Activated naive CD4-positive, alpha-beta T cell (primary cell): ENCODE measurements at places on chromosomes 5 and 9.

DNA sequence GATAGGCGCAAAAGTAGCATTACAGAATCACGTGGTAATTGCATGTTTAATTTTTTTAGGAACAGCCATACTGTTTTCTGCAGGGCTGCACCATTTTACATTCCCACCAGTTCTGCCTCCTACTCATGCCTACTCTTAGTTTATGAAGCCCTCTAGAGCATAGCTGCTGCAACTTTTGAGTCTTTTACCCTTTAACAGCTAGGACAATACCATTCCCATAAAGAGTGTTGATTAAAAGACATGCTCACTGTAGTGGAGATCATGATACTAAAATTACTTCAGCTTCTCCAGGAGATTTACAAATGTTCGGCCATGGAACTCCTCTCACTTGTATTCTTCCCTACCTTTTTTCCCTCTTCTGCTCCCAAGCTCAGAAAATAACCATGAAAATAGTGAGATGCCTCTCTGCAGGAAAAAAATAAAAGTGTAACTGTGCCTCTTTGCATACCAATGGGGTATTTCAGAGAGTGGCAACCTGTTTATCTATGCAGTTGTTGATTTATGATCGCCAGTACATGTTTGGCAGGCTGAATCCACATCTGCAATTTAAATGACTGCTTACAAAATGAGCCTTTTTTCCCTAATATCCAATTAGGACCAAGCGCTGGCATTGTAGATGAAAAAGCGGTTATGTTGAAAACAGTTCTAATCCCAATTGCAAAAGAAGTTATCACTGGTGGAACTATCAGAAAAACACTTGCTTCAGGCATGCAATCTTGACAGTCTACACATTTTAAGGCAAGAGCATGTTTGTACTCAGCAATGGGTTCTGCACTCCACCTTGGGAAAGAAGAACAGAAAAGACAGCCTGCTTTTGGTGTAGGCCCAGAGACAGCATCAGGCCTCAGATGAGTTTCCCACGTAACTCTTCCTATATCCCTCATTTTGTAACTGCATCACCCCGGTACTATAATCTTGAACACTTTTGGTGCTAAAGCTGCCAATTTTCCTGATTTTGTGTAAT lies 131.1 kb downstream of the ADAMTSL1 start:
- no peak for DNase-seq

DNA sequence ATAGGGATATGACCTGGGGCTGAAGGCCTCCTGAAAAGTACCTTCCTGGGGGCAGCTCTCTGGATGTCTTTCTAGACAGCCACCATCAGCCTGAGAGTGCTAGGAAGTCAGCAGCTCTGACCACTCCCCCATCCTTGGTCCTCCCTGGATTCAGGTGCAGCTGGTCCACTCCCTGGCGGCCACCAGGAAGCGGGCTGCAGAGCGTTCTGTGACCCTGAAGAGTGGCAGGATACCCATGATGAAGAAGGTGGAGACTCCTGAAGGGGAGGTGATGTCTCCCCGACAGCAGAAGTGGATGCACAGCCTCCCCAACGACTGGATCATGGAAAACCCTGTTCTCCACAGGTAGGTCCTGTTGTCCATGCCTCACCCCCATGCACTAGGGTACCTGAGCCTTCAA lies 1.8 kb downstream of the CCDC180 start:
- DNase-seq, result no peak

GRCh38 chr9:71245651-71246050 lies 124.2 kb upstream of the TRPM3 start:
- no peak for DNase-seq

- DNase-seq, result no peak
These were observed 656.5 kb downstream of the BNC2 start for GRCh38 chr9:16213781-16214515.

- DNase-seq, result no peak
These were observed 20.6 kb downstream of the ELL2 start for GRCh38 chr5:95940758-95941682.

- DNase-seq, result no peak
These were observed 12.1 kb downstream of the C6 start for GRCh38 chr5:41201082-41201772.

GRCh38 chr9:14811844-14812243 lies 89.3 kb upstream of the CER1 start:
- no peak for DNase-seq

DNA sequence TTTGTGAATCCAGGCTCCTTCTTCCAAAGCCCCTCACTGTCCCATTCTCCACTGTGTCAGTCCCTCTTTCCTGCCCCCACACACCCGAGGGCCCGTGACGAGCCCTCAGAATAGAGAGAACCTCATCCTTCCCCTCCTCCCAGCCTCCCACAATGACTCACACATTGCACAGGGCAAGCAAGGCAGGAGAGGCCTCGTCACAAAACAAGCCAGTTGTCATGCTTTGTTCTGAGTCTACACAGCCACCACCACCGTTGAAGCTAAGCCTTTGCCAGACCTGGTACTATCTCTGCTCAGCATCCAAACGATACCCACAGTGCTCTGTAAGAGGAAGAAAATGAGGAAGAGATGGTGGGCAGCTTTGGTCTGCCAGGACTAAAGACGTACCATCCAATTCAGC lies 142.2 kb upstream of the ZNF366 start:
- DNase-seq, result no peak

- no peak for DNase-seq
These were observed 170.8 kb downstream of the SGCD start for GRCh38 chr5:156497804-156498208.

DNA sequence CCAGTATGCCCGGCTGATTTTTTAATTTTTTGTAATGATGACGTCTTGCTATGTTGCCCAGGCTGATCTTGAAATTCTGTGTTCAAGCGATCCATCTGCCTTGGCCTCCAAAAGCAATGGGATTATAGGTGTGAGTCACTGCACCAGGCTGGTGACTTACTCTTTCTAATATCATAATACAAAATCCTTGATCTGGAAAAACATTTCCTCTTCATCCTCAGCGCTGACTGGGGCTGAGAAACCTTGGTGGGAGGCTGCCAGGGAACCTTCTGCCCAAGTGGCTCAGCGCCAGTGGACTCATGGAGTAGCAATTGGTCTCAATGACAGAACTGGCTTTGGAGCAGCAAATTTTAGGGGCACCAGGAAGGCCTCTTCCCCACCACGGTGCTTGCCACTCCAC lies 17.5 kb upstream of the SEMA4D start:
- no peak for DNase-seq

GRCh38 chr9:129336130-129336528 lies 158.1 kb upstream of the IER5L start:
- no peak for DNase-seq

- DNase-seq, result no peak
These were observed 286.5 kb downstream of the ZSWIM6 start for GRCh38 chr5:61618577-61618976.

DNA sequence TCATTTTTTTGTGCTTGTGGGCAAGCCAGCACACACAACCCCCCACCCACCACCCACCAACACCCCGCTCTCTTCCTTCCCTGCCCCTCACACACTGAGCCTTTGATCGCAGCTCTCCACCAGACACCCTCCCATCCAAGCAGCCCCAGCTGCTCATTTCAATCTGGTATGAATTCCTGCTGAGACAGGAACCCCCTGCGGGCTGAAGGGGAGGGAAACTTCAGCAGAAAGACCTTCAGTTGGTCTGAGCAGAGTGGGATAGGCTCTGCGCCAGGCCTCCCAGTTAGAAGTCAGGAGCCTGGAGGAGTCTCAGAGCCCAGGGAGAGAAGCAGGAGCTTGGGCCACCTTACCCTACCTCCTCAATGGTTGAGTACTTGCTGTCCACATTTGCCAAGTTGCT lies 7.2 kb downstream of the PCDHGC5 start:
- no peak for DNase-seq

DNA sequence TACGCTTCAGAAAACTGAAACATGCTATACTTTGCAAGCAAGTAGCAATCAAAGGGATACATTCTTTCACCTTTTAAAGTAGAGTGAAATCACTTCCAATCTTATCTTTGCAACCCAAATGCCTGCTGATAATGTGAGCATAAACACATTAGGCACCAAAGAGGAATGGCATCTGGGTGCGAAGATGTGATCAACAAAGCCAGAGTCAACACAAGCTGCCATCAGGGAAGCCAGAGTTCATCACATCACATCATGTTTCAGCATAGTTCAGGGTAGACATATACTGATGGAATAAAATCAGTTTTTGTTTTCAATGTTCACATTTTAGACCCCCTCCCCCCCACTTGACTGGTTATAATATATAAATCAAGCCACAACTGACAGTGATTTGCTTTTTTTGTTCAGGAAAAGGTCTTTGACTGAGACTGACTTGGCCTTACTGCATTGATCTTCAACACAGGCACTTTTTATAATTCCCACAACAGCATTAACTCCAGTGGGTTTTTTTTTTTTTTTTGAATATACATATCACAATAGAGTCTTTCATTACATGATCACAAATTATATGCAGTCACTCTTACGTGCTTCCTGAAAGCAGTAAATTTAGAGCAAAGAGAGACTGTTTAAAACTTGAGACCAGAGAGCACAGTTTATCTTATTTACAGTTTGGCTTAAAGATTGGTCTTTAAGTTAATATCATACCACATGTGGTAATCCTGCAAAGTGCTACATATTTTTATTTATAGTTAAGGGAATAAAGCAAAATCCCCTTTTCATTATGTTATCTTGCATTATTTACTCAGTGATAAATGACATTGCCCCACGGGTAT lies 20.3 kb downstream of the AOPEP start:
- DNase-seq, result no peak

DNA sequence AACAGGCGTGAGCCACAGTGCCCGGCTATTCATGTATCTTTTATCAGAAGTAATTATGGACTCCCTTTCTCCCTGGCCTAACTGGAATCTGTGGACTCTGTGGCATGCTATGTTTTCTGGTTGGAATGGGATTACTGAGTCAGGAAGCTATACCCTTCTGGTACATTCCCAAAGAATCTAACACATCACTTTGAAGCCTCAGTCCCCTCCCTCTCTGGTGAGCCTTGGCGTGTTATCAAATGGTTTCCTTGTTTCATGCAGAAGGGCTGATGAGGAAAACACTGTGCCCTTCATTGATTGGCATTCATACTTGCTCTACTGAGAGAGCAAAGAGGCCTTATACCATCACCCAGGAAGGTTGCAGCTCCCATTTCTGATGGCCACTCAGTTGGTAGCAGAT lies 22.9 kb downstream of the C5orf15 start:
- no peak for DNase-seq

- DNase-seq, result no peak
These were observed 291.3 kb upstream of the ADAMTSL1 start for GRCh38 chr9:18182636-18183035.

GRCh38 chr5:154826-155225 lies 36.5 kb upstream of the LRRC14B start:
- no peak for DNase-seq

DNA sequence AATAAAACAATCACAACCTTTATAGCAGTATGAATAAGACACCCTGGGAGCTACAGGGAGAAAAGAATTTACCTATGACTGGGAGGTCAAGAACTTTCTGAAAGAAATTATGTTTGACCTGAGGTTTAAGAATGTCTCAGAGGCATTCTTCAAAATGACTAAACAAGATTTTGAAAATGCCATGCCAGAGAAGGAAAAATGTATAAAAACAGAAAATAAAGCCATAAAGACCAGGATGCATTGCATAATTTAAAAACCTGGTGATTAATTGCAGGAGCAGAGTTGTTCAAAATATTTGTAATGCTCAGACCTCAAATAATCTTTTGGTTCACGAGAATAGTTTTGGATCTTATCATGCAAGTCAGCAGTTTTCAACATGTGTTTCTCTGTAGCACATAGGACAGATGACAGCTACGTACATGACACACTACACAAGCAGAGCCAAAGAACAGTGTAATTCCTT lies 954.7 kb upstream of the ARRDC3 start:
- DNase-seq, result no peak

- DNase-seq, result no peak
These were observed 96.2 kb downstream of the CHSY3 start for GRCh38 chr5:130000460-130000859.

GRCh38 chr5:127418367-127418766 lies 99.1 kb upstream of the PRRC1 start:
- DNase-seq, result no peak

DNA sequence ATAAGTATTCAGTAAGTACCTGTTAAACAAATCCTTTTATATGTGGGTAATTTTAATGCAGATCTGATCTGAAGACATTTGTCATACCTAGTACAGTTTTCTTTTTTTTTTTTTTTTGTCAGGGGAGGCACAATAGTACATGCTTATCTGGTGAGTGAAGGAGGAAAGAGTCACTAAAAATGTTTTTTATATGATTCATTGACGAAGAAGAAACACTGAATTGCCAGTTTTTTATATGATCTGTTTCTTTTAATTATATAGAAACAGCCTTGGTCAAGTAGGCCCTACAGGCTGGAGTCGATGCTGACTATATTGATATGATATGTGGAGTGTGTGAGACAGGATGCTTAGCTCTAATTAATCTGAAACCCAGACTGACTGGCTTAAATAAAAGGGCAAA lies 315.2 kb downstream of the PSAT1 start:
- no peak for DNase-seq

- no peak for DNase-seq
These were observed 337.7 kb upstream of the KLF4 start for GRCh38 chr9:107827304-107827703.

GRCh38 chr9:130027533-130028365 lies 15.2 kb downstream of the FNBP1 start:
- no peak for DNase-seq

GRCh38 chr5:167485061-167485774 lies 806.2 kb upstream of the WWC1 start:
- no peak for DNase-seq

DNA sequence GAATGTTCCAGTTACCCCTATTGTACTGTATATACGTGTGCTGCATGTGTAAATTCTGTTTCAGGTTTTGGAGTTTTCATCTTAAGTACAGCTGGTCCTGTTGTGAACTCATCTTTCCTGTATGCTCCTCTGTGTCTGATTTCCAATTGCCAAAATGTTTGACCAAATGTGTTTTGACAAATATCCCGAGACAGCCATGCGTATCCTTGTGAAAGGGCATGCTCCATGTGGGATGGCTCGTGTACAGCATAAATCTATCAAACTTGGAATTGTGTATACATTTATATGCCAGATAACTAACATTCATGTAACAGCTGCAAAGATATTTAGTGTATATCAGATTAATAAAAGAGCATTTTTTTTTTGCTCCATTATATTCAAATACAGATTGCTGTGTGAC lies 69.5 kb upstream of the IQGAP2 start:
- no peak for DNase-seq

- no peak for DNase-seq
These were observed 250.4 kb downstream of the RFK start for GRCh38 chr9:76143834-76144233.

- DNase-seq, result no peak
These were observed 8.2 kb downstream of the NR2F1-AS1 start for GRCh38 chr5:93572608-93573353.

- no peak for DNase-seq
These were observed 7.7 kb downstream of the LHFPL2 start for GRCh38 chr5:78640662-78641474.

DNA sequence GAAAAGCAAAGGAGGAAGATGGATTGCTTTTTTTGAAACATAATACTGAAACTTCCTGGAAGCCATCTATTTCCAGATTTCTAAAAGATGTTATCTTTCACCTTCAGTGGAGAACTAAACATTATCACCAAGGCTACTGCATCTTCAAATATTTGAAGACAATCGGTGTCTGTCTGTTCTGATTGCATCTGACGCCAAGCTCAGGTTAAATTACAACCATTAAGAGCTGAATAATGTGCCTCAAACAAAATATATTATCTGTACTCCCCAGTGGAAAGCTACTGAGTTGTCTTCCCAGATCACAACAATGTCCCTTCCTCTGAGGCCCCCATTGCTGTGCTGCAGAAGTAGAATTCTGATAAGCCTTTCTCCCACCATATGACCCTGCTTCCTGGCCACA lies 342.3 kb downstream of the PLK2 start:
- DNase-seq, result no peak

GRCh38 chr5:43561356-43561755 lies 4.5 kb upstream of the PAIP1 start:
- no peak for DNase-seq
